ENCODE measurements at places on chromosomes 7 and 10.

DNA sequence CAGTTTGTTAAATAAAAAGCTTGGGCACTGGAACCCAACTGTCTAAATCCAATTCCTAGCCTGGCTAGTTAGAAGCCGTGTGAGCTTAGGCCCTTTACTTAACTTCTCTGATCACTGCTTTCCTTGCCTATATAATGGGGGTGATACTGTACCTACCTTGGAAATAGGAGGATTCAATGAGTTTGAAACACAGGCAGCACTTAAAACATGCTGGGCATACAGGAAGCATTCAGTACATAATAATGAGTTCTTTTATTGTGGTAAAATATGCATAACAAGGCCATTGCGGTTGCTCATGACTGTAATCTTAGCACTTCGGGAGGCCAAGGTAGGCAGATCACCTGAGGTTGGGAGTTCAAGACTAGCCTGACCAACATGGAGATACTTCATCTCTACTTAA lies 47.4 kb upstream of the SEPHS1 start:
- no peak for DNase-seq

DNA sequence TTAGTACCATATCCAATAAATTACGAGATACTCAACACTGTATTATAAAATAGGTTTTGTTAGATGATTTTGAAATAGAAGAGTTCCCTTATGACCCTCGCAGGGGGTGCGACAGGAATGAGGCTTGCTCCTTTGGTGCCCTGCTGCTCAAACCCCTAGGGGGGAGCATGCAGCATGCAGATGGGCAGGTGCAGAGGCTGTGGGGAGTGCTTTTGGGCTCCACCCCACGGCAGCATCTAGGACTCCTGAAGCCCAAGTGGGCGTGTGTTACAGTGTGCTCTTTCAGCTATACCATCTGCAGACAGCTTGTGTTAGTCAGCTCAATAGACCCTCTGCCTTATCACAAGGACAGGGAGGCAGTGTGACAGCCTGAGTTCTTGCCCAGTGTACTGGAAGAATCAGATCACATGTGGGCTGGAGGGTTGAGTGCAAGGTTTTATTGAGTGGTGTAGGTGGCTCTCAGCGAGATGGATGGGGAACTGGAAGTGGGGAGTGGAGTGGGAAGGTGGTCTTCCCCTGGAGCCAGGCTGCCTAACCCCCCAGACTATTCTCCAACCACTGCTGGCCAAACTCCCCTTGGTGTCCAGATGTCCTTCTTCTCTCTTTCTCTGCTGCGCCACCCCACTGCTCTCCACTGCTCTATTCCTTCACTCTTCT lies 3.1 kb upstream of the MRC1 start:
- DNase-seq: no peak

DNA sequence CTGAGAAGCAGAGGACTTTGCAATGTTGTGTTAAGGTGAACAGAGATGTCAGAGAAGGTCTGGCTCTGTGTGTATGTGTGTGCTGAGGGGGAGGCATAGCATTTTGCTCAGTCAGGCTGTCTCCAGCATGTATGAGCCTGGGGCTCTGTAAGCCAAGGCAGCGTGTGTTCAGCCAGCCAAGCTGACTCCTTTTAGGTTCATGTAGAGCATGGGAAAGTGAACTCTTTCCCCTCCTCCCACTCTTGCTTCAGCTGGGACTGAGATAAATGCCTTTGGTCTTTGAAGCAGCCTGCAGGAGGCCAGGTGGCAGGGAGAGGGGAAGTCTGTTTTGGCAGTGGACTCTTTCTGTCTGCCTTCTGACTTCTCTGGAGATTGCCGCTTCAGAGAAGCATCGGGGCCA lies 3.8 kb downstream of the SFXN2 start:
- DNase-seq: no peak

DNA sequence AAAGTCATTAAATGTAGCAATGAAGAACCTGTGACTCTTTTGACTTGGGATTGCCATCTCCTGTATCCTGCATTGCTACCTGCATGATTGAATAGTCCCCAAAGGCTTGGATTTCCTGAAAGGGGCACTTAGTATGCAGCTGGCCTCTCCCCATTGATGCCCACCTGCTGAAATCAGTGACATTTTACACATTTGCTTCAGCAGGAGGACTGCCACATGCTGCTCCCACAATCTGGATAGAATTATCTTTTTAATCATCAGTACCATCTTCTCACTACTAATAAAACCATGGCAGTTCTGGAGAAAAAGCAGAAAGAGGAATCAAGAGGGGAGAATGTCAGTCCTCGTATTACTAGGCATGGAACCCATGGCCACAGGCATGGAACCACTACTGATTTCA lies 67.8 kb downstream of the SLC13A1 start:
- no peak for DNase-seq

GRCh38 chr7:150415161-150416153 lies 35.0 kb upstream of the GIMAP8 start:
- no peak for DNase-seq

GRCh38 chr10:95814011-95814727 lies 58.2 kb downstream of the ENTPD1 start:
- peak; percentile 47 for DNase-seq

DNA sequence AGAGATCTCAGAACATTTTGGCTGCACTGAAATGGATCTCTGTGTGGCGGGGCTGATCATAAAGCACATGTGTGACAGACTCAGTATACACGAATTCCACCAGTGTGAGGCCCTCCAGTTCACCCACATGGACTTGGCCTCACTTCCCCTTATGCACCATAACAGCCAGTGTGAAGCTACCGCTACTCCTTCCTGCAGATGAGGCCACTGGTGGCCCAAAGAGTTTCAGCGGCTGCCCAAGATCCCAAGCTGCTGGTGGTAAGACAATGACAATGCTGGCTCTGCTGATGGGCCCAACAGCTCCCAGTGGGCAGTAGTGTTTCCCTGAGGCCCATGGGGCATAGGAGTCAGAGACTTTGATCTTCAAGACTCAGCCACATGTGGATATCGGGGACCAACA lies 21.0 kb upstream of the C10orf71 start:
- DNase-seq: no peak

DNA sequence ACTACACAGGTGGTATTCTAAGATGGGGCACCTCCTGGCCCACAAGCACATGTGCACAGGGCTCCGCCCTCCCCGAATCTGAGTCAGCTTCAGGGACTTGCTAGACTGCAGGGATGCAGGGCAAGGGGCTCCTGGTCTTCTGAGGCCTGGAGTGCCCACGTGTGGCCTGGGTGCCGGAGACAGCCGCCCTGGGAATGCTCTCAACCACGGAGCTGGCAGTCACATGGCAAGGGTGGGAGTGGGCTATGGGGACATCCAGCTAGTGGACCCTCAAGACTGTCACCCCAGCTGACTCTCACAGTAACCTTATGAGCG lies 42.7 kb downstream of the CFAP46 start:
- DNase-seq: no peak

DNA sequence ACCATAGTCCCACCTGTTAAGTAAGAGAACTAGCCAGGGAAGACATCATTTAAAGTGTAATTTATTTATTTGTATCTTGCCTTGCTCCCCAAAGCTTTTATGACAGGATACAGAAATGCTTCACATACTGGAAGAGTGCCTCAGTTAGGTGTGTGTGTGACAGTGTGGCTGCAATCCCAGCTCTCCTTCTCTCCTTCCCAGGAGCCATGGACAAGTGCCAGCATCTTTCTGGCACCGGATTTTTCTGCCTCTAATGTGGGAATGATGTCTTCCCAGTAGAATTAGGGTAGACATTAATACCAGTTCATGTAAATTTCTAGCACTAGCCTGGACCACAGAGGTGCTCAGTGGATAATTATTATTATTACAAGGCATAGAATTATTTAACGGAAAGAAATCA lies 30.3 kb upstream of the ATXN7L1 start:
- no peak for DNase-seq

GRCh38 chr10:91201213-91201996 lies 19.1 kb upstream of the PCGF5 start:
- DNase-seq: no peak

GRCh38 chr7:130387628-130388403 lies 7.5 kb downstream of the CPA1 start:
- no peak for DNase-seq

DNA sequence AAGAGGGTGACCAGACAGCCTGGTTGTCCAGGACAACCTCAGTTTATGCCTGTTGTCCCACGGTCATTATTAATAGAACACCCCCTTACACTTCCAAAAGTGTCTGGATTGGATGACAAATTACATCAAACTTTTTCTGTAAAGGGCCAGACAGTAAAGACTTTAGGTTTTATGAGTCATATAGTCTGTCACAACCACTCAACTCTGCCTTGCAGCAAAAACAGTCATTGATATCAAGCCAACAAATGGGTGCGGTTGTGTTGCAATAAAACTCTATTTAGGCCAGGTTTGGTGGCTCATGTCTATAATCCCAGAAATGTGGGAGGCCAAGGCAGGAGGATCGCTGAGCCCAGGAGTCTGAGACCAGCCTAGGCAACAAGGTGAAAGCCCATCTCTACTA lies 66.7 kb upstream of the ATP6V0A4 start:
- no peak for DNase-seq

DNA sequence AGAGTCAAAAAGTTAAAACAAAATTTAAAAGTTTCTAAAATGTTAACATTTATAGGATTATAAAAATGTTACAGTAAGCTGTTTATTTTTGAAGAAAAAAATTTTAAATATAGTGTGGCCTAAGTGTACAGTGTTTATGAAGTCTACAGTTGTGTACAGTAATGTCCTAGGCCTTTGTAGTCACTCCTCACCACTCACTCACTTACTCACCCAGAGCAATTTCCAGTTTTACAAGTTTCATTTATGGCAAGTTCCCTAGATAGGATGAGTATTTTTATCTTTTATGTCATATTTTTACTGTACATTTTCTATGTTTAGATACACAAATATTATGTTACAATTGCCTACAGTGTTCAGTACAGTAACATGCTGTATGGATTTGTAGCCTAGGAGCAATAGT lies 419.9 kb downstream of the ARL4A start:
- DNase-seq: no peak

DNA sequence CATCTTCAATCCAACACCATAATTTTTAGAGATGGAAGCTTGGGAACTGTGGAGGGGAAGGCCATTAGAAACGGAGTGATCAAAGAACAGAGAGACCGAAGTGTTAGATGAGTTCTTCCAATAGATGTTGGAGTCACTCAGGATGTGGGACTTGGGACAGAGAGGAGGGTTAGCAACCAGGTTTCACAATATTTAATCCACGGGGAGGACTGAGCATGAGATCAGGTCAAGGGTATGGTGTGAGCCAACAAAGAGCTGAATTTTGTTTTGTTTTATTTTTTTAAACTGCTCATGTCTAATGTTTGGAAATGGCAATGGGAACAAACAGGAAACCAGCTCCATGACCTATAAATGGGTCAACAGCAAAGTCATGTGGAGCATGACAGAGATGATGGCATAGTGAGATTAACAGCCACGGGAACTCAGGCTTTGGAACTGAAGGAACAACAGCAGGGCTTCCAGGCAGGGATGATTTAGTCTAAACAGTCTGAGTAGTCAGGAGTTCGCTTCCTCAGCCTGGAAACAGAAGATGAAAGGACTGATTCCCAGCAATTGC lies 38.9 kb upstream of the AMPH start:
- DNase-seq: no peak

DNA sequence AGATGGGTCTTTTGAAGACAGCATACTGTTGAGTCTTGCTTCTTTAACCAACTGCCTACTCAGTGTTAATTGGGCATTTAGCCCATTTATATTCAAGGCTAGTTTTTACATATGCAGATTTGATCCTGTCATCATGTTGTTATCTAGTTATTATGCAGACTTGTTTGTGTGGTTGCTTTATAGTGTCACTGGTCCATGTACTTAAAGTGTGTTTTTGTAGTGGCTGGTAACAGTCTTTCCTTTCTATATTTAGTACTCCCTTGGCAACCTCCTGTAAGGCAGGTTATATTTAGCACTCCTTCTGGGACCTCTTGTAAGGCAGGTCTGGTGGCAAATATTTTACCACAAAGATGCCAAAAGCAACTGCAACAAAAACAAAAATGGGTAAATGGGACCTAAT lies 66.7 kb downstream of the TES start:
- no peak for DNase-seq

- no peak for DNase-seq
These were observed 196.7 kb downstream of the SEMA3E start for GRCh38 chr7:83452256-83452655.

DNA sequence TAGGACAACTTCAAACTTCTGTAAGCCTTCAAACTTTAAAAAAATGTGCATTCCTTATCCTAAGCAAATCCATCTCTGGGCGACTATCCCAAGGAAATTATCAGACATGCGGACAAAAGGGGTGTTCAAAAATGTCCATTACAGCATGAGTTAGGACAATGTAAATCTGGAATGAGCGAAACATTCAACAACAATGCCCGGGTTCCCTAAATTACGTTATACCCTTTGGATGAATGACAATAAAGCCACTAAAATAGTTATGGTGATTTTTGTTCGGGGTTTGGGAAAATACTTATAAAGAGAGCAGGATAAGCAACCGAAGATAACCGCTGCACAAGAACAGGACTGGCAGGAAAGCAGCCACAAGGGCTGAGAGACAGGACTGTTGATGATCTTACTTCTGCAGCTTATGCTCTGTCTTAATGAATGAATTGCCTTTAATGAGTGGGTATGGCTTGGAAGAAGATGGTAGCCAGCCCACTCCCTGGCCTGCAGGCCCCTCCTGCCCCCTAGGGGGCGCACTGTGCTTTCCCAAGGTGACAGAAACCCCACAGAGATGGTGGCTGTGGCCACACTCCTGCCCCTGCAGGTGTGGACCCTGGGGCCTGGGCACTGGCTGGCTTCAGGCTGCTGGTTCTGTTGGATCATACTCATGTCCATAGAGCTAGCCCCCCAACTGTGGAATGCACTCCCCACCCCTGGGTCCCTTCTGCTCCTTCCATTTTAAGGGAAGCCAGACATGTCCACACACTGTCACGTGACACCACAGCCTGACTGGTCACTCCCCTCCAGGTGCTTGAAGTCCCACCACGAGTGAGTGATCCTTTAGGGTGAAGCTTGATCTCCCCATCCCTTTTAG lies 45.0 kb downstream of the ZCCHC24 start:
- DNase-seq: no peak

GRCh38 chr7:84637568-84638338 lies 443.2 kb upstream of the SEMA3A start:
- peak; percentile 76 for DNase-seq

DNA sequence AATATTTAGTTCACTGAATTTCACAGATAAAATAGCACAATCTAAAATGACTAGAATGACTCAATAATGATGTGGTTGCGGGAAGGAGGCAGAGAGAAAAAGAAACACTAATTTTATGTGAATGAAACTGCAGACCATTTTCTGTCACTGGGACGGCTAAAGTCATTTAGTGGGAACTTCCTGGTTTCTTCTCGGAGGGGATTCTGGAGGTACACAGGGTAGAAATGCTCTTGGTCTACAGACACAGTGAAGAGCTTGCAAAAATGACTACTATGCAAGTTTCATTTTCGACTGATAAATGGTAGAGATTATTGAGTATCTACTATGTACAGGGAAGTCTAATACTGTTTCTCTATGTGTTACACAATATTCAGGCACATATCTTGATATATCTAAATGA lies 63.5 kb upstream of the LRRN3 start:
- no peak for DNase-seq

DNA sequence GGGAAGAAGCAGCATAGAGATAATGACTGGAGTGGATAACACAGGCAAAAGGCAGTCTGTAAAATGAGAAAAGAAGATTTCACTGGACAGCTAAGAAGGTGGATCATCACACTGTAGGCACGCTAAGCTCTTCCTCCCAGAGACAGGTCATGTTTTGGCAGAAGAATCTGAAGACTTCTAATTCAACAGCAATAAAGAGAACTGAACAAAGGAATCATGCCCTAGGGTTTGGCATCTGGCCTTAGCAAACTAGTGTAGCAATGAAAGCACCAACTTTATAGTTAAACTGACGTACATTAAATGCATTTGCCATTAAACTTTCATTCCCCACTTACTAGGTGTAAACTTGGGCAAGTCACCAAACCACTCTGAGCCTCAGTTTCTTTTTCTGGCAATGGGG lies 84.4 kb upstream of the SEM1 start:
- DNase-seq: no peak

Measured in HS-5 (cell line).